ENCODE measurements at places on chromosomes 2 and 18.

- no peak for DNase-seq
These were observed 68.9 kb downstream of the DOCK10 start for GRCh38 chr2:224973112-224974016.

GRCh38 chr2:158217593-158217992, 115.9 kb downstream of the UPP2 start:
- no peak for DNase-seq

DNA sequence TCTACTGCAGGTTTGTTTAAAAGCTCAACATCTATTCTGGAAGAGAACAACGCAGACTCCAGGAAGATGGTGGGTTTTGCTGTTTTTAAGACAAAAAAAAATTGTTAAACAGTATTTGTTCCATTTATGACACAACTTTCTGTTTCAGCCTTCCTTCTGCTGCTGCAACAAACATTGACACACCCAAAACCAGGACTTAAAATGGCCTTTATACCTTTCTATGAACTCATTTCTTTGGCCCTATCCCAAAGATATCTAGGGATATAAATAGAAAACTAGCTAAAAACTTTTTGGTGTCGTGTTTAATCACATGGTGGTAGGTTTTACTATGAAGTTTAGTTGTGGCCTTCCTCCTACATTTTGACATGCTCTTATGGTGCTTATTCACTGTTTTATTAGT, 964 bp upstream of the GALNT3 start:
- DNase-seq: no peak

- no peak for DNase-seq
These were observed 1411.6 kb upstream of the CDH2 start for GRCh38 chr18:29588446-29589100.

DNA sequence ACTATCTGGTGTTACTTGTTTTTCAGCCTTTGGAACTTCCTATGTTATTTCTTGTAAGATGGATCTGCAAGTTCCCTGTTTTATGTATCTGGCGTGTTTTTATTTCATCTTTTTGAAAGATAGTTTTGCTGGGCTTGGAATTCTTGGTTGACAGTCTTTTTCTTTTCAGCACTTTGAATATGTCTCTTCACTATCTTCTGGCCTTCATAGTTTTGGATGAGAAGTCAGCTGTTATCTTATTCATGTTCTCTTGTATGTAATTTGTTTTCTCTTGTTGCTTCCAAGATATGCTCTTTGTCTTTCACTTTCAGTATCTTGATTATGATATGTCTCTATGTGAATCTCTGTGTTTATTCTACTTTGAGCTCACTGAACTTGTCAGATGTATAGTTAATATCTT, 50.4 kb downstream of the ALMS1 start:
- DNase-seq: no peak

GRCh38 chr2:172135446-172135845, 32.7 kb upstream of the DLX2 start:
- DNase-seq: no peak

DNA sequence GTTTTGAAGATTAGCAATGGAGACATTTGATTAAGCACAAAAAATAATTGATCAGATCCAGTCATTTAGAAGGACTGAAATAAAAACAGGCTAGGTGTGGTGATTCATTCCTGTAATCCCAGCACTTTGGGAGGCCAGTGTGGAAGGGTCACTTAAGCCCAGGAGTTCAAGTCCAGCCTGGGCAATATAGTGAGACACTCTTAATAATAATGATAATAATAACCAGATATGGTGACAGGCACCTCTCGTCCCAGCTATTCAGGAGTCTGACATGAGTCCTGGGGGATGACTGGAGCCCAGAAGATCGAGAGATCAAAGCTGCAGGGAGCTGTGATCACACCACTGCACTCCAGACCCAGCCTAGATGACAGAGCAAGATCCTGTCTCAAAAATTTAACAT, 3.5 kb upstream of the FN1 start:
- no peak for DNase-seq

DNA sequence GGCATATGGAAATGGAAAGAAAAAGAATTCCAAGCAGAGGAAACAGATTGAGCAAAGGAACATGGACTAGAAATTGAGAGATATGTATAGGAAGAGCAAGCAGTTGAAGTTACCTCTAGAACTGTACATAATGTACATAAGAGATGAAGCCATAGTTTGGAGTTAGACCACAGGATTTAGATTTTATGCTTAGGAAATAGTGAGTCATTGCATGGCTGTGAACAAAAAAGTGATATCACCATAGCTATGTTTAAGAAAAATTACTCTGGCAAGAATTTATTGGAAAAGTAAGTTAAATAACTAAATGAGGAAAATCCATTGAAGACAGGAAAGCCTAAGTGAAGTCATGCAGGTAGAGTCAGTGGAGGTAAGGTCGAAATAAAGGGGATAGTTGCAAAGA, 99.4 kb upstream of the GALNT5 start:
- no peak for DNase-seq

- no peak for DNase-seq
These were observed 31.8 kb upstream of the NTSR2 start for GRCh38 chr2:11701751-11702301.

DNA sequence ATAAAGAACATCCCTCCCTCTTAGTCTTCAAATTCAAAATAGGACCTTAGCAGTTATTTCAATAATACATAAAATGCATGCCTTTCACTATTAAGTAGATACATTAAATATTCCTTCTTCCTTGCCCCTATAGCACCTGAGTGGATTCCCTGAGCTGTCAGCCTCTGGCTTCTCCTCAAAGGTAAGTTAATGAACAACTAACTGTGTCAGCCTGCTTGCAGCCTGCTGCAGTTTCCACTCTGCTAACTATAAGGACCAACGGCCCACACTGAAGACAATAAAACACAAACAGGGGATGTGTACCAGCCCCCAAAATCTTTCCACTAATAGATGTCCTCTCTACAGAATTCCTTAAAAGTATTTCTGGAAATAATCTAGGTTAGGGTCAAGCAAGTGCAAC, 5.0 kb downstream of the KCTD1 start:
- no peak for DNase-seq

- no peak for DNase-seq
These were observed 317.0 kb downstream of the CYP26B1 start for GRCh38 chr2:71830497-71831192.

DNA sequence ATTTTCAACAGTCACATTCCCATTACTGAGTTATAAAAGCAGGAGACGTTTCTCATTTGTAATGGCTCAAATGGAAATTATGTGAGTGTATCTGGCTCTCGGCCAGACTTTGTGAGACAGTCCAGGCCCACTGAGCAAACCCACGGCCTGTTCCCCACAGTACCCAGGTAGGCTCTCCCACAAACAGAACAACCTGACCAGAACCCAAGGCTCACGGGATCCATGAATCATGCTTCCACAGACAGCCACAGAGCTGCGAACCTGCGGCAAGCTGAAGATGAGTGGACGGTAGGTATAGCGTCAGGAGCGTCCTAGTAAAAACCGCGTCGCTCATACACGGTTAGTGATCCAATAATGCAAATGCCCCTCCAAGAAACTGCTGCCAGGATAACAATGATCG, 34.2 kb downstream of the NDUFA10 start:
- no peak for DNase-seq

DNA sequence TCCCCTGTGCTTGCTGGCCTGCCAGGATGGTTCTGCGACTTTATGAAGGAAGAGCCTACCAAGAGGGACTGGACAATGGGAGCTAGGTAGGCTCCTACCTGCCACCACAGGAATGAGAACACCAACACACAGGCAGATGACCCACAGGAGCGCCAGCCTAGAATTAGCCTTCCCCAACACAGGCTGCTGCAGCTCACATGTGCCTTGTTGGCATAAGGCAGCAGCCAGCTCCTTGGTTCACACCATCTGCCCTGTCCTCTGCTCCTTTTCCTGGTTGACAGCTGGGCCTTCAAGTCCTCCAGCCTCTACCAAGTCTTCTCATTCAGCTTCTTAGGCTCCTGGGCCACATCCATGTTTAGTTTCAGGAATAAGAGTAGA, 705.4 kb upstream of the RAB6C start:
- no peak for DNase-seq

DNA sequence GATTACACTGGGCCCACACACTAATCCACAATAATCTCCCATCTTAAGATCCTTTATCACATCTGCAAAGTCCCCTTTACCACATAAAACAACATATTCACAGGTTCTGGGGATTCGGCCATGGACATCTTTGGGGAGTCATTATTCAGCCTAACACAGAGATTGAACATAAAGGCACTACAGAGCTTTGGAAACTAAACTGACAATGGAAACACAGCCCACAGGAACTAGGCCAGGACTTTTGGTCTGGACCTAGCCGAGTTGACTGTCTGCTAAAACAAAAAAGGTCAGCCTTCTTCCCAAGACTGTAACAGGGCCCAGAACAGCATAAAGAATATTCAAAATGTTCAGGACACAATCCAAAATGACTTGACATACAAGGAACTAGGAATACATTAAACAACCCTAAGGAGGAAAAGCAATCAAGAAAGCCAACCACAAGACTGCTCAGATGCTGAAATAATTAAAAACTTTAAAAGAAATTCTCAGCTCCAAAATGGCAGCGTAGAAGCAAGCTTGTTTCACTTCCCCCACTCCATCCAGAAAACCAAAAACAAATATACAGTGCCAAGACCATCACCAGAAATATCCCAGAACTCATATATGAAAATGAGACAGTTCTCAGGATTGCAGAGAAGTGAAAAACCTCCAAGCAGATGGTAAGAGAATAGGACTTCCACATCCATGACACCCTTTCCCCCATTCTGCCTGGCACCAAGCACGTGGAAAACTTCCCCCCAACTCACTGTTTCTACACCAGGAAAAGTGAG, 207.8 kb downstream of the ATAD2B start:
- no peak for DNase-seq

- no peak for DNase-seq
These were observed 80.8 kb downstream of the INPP5D start for GRCh38 chr2:233140978-233141377.

GRCh38 chr2:96253006-96253405, 12.8 kb downstream of the TMEM127 start:
- DNase-seq: no peak

GRCh38 chr2:128422571-128422970, 103.9 kb upstream of the HS6ST1 start:
- DNase-seq: no peak
